ENCODE measurements at places on chromosomes 3 and 15. TPM values are rescaled to one million over a fixed set of nuclear protein-coding genes. Genes with fewer than 3 reads are reported as not detected.

Gene IL17RC
- 44.6 TPM for total RNA-seq

Gene C3orf49
- total RNA-seq, result not detected

Gene APPL1
- total RNA-seq, result 23.4 TPM

Gene GLDN
- 0.30 TPM for total RNA-seq

Gene LRRC15
- not detected for total RNA-seq

Gene SLCO2A1
- 3.0 TPM for total RNA-seq

Gene ITPKA
- 15.6 TPM for total RNA-seq

Gene CHRD
- 0.30 TPM for total RNA-seq

Gene BCHE
- total RNA-seq, result 10.0 TPM

Gene AGBL1
- not detected for total RNA-seq

Gene PBRM1
- total RNA-seq, result 42.2 TPM

Gene TUSC7
- not detected for total RNA-seq

Gene CLDN16
- total RNA-seq, result not detected

Gene ITIH1
- total RNA-seq, result not detected

Gene SLC28A2
- total RNA-seq, result not detected

Gene TICRR
- 10.3 TPM for total RNA-seq

Gene SHC4
- total RNA-seq, result 0.67 TPM

Gene KBTBD8
- total RNA-seq, result 0.74 TPM

Gene TNFSF10
- total RNA-seq, result 0.45 TPM

Gene ALPK3
- 0.84 TPM for total RNA-seq
